Activated T-helper 1 cell treated with anti-CD3 and anti-CD28 coated beads, Interleukin-2, amount 50 U/mL, for 16 hours (primary cell): ENCODE measurements at places on chromosomes 6 and 20.

DNA sequence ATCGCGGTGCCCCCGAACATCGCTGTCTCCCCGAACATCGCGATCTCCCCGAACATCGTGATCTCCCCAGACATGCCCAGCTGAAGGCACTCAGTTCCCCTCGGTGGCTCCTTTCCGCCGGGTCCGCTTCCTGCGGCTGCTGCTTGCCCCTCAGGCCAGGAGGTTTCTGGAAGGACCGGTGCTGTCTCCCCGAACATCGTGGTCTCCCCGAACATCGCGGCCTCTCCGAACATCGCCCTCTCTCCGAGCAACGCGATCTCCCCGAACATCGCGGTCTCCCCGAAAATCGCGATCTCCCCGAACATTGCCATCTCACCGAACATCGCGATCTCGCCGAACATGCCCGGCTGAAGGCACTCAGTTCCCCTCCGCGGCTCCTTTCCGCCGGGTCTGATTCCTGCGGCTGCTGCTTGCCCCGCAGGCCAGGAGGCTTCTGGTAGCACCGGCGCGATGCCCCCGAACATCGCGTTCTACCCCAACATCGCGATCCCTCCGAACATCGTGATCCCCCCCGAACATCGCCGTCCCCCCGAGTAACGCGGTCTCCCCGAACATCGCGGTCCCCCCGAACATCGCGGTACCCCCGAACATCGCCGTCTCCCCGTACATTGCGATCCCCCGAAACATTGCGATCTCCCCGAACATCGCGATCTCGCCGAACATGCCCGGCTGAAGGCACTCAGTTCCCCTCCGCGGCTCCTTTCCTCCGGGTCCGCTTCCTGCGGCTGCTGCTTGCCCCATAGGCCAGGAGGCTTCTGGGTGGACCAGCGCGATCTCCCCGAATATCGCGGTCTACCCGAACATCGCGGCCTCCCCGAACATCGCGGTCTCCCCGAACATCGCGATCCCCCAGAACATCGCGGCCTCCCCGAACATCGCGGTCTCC lies 808 bp downstream of the ULBP1 start:
- no peak for DNase-seq

DNA sequence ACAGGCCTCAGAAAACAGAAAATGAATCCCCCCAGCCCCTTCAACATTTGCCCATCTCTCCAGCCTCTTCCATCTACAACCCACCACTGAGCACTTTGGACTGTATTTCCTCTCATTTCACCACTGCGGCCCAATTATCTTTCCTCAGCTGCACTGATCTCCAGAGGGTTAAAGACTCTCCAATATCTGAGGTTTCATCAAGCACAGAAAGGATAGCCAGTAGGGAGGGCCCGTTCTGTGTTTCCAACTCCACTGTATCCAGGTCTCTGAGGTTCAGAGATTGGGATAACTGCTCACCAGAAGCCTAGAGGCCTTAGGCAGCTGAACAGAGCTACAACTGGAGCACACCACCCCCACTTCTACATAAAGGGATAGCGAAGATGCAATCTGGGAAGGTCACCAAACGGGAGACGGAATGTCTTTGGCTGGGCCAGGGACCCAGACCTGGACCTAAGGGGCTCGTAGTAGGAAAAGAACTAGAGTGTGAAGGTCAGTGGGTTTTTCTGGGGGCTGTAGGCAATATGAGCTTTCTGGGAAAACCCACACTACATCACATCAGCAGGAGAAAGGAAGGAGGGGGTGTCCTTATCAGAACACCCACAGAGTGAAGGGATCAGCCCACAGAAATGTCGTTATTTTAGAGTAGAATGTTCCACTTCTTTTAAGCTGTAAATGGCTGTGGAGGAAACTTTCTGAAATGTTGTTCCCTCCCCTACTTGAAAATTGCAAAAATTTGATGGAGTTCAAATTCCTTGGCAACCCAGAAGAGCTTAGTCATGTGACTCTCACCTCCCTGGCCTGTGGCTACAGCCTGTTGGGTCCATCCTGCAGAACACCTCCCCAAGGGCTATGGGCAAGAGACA lies 7.3 kb downstream of the KCNK5 start:
- DNase-seq, result no peak

DNA sequence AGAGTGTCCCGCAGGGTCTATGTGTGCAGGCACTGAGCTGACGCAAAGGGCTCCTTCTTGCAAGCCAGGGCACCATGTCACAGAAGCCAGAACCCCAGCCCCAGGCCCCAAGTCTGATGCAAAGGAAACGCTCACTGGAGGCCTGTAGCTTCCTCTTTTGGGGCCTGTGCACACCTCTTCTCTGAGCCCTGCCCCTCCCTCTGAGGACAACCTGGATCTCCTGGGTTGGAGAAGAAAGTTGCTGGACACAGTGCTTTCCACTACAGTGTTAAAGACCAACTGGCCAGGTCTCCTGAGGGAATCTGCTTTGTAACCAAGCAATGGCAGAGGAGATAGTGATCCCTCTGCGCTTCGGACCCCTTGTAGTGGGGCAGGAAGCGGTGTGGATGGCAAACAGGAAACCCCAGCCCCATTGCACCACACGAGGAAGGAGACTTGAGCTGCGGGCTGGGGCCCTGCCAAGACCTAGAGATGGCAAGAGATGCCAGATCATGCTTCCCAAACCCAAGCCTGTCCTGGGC lies 90.0 kb downstream of the PRND start:
- peak; percentile 52 for DNase-seq

- no peak for DNase-seq
Observed at GRCh38 chr6:18203786-18204185, 48.6 kb downstream of the KDM1B start.

DNA sequence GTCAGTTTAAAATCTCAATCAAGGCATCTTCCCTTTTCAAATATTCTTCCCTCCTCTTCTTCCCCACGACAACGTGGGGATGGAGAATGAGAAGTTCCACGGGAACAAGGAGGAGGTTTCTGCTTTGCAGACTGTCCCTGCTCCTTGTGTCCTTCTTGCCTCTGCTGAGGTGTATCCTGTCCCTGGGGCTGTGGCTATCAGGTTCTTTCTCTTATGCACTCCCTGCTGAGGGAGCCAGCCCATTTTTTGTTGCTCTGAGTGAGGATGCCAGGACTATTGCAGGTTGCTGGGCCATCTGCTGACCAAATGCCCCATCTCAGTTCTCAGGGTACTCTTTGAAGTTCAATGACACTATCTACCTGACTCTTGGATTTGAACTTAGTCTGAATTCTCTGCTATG lies 533.6 kb downstream of the RNF144B start:
- DNase-seq, result no peak

GRCh38 chr6:133254552-133255228 lies 13.5 kb downstream of the EYA4 start:
- DNase-seq, result no peak

GRCh38 chr6:5447921-5448320 lies 186.6 kb downstream of the FARS2 start:
- no peak for DNase-seq

GRCh38 chr20:8557711-8558110 lies 425.6 kb downstream of the PLCB1 start:
- no peak for DNase-seq

GRCh38 chr6:10268111-10268510 lies 146.8 kb downstream of the TFAP2A start:
- no peak for DNase-seq

GRCh38 chr6:73516514-73517489 lies 4.0 kb downstream of the EEF1A1 start:
- no peak for DNase-seq

GRCh38 chr6:30490026-30490876 lies 942 bp downstream of the HLA-E start:
- peak; percentile 71 for DNase-seq

- DNase-seq, result no peak
Observed at GRCh38 chr6:71400852-71401251, 112.2 kb downstream of the OGFRL1 start.

DNA sequence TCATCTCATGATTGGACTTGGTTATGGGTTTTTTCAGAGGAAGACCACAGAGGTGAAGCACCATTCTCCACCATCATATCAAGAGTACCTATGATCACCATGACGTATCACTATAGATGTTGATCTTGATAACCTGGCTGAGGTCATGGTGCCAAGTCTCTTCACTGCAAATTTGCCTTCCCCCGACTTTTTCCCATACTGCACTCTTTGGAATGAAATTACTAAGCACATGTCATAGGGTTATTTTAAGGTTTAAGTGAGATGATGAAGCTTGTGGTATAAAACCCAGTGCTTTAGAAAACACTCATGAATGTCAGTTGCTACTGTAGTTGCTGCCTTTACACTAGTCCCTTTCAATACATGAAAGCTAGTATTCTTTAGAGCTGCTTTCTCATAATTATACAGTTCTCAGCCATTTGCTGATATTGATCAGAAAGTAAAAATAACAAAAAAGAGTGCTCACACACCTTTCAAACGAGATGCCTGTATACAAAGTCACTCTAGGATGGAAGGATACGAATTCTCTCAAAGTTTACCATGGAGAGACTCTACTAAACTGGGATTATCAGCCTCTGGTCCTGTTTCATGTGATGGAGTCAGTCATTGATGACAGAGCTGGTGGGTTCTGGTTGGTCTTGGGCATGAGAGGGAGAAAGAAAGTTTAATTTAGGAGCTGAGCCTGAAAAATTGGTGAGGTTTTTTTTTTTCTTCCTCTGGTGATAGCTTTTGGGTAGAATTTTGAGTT lies 228.1 kb downstream of the PRL start:
- no peak for DNase-seq

- DNase-seq, result no peak
Observed at GRCh38 chr20:23564927-23565326, 3.4 kb downstream of the CST9L start.

- DNase-seq, result no peak
Observed at GRCh38 chr6:28977341-28978132, 27.6 kb downstream of the ZNF311 start.

GRCh38 chr6:5537132-5537531 lies 275.8 kb downstream of the FARS2 start:
- no peak for DNase-seq

DNA sequence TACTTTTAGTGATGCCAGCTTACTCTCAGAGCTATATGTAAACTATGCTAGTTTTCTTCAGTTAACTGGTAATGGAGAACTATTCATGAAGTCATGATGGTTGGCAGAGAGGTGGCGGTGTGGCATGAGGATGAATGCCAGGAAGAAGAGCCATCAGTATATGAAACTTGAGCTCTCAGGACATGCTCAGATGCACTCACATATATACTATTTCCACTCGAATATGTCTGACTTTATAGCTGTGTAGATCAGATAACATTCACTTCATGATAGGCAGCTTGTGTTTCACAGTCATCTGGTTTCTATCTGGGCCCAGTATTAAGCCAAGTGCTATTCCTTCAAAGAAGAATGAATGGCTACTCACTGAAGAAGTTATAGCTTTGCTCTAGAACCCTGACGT lies 46.2 kb upstream of the CEP85L start:
- no peak for DNase-seq

DNA sequence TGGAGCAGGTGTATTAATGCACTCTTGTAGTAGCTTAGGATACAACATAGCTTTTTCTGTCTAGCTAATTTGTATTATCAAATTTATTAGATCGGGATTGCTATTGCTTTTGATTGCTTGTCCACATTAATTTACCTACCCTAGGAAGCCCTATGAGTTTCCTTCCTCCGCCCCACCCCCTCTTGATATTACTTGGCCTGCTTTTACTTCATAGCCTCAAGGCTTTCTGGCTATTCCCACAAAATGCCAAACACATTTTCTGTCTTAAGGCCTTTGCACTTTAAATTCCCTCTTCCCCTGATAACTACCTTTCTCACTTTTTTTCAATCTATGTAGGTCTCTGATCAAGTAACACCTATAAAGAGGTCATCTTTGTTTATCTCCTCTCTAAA lies 99.1 kb upstream of the PRSS16 start:
- DNase-seq, result no peak

- no peak for DNase-seq
Observed at GRCh38 chr6:112710710-112711109, 363.6 kb downstream of the RFPL4B start.

DNA sequence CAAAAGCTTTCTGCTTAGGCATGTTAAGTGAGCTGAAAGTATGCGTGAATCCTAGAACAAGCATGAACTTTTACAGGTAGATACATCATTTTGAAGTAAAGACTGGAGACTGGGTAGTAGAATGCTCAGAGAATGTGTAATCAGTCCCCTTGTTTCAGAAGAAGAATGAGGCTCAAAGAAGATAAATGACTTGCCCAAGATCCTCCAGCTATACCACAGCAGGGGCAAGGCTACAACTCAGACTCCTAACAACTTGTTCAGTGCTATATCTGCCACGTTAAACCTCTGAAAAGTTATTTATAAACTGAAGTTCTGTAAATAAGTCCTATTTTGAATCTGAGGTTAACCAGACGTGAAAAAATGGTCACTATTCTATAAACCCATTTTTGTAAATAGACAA lies 2.9 kb downstream of the RIPOR2 start:
- no peak for DNase-seq
